Adipose tissue (tissue), 3 donors: ENCODE measurements at places on chromosomes 13 and 19. TPM values are rescaled to one million over a fixed set of nuclear protein-coding genes. Genes with fewer than 3 reads are reported as not detected.

The CDADC1 gene
- 10.3 TPM for polyA plus RNA-seq

The GNA15 gene
- polyA plus RNA-seq: 8.5 TPM

The ZNF443 gene
- polyA plus RNA-seq: 0.67 TPM

The SPACA4 gene
- polyA plus RNA-seq: not detected

The CYSLTR2 gene
- polyA plus RNA-seq: 2.0 TPM

The LILRB3 gene
- polyA plus RNA-seq: 29.9 TPM

The ZNF99 gene
- polyA plus RNA-seq: not detected

The TIMM29 gene
- 17.0 TPM for polyA plus RNA-seq
